ENCODE measurements at places on chromosomes 5 and 9. TPM values are rescaled to one million over a fixed set of nuclear protein-coding genes. Genes with fewer than 3 reads are reported as not detected.

The SMIM33 gene
- total RNA-seq: not detected

The ZNF169 gene
- total RNA-seq: 3.4 TPM

The CCDC112 gene
- 11.8 TPM for total RNA-seq

The NKD2 gene
- total RNA-seq: 4.9 TPM

The SPATA31E1 gene
- total RNA-seq: 0.07 TPM

DNA sequence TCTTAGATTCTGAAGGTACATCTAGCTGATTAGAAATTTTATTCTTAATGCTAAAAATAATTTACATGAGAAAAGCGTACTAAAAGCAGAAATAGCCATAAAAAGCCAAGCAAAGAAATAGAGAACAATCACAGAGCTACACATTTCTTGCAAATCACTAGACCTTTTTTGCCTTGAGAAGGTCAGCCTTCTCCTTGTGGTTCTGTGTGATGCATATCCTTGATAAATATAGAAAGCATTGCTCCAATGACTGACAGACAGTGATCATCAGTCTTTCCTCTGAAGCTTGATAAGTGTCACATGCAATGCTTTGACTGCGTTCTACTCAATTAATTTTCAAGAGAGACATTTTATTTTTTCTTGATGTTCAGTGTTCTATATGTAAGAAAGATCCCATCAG is 226.9 kb downstream of the CEMIP2 start:
- DNase-seq: no peak

GRCh38 chr9:34675869-34676268 is 13.4 kb upstream of the CCL27 start:
- no peak for DNase-seq

- peak; percentile 59 for DNase-seq
Observed at GRCh38 chr5:175464074-175464941, 14.1 kb upstream of the SFXN1 start.

- peak; percentile 14 for DNase-seq
Observed at GRCh38 chr5:21919414-21920022, 933.6 kb downstream of the CDH12 start.

- no peak for DNase-seq
Observed at GRCh38 chr5:18749763-18750162, 1115.5 kb downstream of the TAF11L14 start.

- DNase-seq: peak; percentile 66
Observed at GRCh38 chr5:3325972-3326840, 269.4 kb upstream of the IRX1 start.

DNA sequence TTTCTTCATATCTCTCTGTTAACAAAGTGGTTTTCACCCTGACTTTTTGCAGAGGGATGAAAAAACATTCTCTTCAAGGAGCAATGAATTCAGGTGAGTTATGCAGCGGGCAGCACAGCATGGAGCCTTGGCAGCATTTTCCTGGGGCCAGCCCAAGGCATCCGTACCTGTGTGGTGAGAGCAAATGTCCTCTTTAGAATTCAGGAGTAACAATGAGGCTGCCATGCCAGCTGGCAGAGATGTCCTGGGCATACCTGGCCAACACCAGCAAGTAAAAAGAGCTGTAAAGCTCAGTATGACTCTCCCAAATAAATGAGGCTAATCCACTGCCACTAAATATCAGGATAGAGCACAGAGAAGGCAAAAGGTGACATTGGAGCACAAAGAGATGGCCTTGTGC is 277.6 kb upstream of the TRPC7 start:
- DNase-seq: no peak

GRCh38 chr9:117783828-117784227 is 79.6 kb downstream of the TLR4 start:
- no peak for DNase-seq
